ENCODE measurements at places on chromosomes 2 and 18.

GRCh38 chr18:45860971-45861370 lies 35.5 kb downstream of the SIGLEC15 start:
- DNase-seq, result no peak

- no peak for DNase-seq
Measured at GRCh38 chr2:148721520-148721931, 77.0 kb downstream of the EPC2 start.

GRCh38 chr2:141490886-141491285 lies 639.9 kb downstream of the LRP1B start:
- no peak for DNase-seq

- DNase-seq, result no peak
Measured at GRCh38 chr2:53091183-53091582, 676.4 kb upstream of the CHAC2 start.

- DNase-seq, result no peak
Measured at GRCh38 chr2:74496997-74497776, 2.2 kb downstream of the LBX2 start.

GRCh38 chr2:99088017-99088416 lies 53.5 kb upstream of the C2orf15 start:
- DNase-seq, result no peak

- no peak for DNase-seq
Measured at GRCh38 chr2:47227532-47228279, 72.6 kb upstream of the STPG4 start.

- no peak for DNase-seq
Measured at GRCh38 chr2:179932786-179933185, 71.4 kb upstream of the ZNF385B start.

- DNase-seq, result no peak
Measured at GRCh38 chr18:50138181-50139064, 56.5 kb downstream of the MYO5B start.

GRCh38 chr2:6073191-6074088 lies 381.3 kb downstream of the SOX11 start:
- DNase-seq, result peak; percentile 15

DNA sequence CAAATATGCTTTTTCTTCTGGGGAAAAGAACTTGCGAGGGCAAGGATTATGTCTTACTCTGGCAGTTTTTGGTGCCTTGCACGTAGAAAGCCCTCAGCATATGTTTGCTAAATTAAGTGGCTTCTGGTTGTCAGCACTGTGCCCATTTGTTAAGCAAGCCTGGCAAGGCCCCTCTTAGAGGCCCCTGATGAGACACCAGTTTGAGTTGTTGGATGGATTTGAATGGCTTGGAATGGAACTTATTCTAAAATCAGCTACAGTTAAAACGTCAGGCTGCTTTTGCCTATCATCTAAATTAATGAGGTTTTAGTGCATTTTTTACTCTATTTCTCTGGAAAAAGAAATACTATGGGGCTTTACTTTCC lies 28.2 kb downstream of the TMEM182 start:
- no peak for DNase-seq

GRCh38 chr2:189393440-189394111 lies 47.7 kb upstream of the WDR75 start:
- no peak for DNase-seq

DNA sequence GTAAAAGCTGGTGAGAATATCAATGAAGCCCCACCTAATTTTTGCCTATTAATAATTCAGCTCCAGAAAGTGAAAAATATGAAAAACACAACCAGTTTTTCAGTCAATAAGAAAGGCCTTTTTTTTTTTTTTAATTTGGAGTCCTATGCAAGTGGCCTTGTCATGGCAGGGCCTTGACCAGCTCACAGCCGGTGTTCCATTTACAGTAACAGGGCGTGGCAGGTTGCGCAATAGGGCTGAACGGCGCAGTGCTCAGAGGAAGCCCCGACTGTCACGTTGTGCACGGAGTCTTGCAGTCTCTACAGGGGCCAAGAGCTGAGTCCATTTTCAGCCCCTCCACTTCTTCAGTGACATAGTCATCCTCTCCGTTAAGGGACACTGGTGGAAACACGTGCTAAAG lies 184.1 kb upstream of the FN1 start:
- no peak for DNase-seq

- DNase-seq, result no peak
Measured at GRCh38 chr18:29309366-29309765, 1132.4 kb upstream of the CDH2 start.

GRCh38 chr2:54954705-54955357 lies 95.4 kb downstream of the RTN4 start:
- DNase-seq, result no peak

- no peak for DNase-seq
Measured at GRCh38 chr18:39835303-39836030, 2119.6 kb upstream of the PIK3C3 start.

GRCh38 chr18:23069481-23069880 lies 65.8 kb upstream of the CABLES1 start:
- no peak for DNase-seq

GRCh38 chr2:105385731-105386540 lies 12.9 kb downstream of the FHL2 start:
- no peak for DNase-seq

GRCh38 chr18:44602845-44603244 lies 77.8 kb upstream of the SETBP1 start:
- no peak for DNase-seq

All from hematopoietic multipotent progenitor cell (in vitro differentiated cells).